NCI-H1048 (cell line): ENCODE measurements at places on chromosomes 16 and 17.

- no peak for DNase-seq
Measured at GRCh38 chr16:69397821-69398521, 12.2 kb upstream of the TERF2 start.

DNA sequence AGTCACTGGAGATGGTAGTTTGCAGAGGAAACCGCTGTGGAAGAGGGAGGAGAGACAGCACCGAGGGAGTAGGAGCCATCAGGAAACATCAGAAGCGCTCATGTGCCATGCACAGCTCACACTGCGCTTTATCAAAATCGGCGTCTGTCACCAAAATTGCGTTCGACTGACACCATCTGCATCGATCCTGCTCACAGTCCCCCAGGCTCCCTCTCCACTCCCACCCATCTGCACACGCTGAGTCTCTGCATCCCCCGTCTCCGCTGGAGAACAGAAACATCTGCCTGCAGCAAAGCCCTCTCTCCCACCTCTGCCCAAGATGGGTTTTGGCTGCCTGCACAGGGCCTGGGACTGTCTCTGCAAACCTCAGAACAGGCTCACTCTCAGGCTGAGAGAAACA, 187.5 kb upstream of the RPL38 start:
- DNase-seq = no peak

GRCh38 chr17:60630352-60630751, 30.4 kb downstream of the PPM1D start:
- no peak for DNase-seq

- DNase-seq = no peak
Measured at GRCh38 chr17:27429666-27430382, 26.4 kb upstream of the KSR1 start.

DNA sequence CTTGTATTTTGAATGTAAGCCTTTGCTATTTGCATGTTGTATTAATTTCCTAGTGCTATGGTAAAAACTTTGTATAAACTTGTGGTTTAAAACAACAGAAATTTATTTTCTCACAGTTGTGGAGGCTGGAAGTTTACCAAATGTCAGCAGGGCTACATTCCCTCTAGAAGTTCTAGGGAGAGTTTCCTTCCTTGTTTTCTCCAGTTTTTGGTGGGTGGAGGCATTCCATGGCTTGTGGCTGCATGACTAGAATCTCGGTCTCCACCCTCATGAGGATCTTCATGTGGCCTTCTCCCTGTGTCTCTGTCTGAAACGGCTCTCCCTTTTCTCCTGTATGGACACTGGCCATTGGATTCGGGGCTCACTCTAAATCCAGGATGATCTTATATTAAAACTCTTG, 482.2 kb upstream of the GOT2 start:
- DNase-seq = no peak

- no peak for DNase-seq
Measured at GRCh38 chr17:6716736-6717135, 3.6 kb upstream of the SLC13A5 start.

GRCh38 chr17:31829649-31830048, 29.4 kb downstream of the COPRS start:
- no peak for DNase-seq

DNA sequence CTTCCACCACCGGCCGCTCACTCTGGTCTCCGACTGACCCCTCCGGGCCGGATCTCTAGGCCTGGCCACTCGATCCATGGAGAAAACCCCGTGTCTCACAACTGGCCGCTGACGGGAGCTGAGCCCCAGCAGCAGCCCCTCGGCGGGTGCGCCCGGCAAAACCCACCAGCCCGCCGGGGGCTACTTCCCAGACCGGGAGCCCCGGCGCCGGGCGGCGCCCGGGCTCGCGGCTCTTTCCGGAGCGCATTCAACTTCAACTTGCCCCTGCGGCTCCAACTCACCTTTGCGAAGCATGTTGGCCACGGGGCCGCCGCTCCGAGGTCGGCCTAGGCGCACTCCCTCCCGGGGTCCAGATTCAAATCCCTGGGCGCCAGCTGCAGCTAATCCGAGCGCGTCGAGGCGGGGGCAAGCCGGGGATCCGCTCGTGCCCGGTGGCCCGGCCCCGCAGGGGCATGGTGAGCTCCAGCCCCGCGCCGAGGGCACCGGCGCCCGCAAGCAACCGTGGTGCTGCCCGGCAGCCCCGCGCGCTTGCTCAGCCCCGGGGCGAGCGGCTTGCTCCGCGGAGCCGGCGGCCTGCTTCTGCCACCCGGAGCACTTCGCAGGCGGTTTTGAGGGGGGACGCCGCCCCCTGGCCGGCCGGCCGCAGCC, 438 bp downstream of the RTN4RL1 start:
- DNase-seq = no peak

DNA sequence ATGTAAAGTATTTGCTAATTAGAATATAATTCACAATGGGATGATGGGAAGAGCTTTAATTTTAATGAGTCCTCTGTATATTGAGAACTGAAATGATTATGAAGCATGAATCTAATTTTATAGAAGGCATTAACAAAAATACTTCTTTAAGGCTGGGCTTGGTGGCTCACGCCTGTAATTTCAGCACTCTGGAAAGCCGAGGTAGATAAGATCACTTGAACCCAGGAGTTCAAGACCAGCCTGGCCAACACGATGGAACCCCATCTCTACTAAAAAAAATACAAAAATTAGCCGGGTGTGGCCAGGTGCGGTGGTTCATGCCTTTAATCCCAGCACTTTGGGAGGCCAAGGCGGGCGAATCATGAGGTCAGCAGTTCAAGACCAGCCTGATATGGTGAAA, 12.0 kb downstream of the CDK12 start:
- DNase-seq = no peak

GRCh38 chr16:67750466-67750865, 31.4 kb upstream of the GFOD2 start:
- DNase-seq = no peak

- DNase-seq = no peak
Measured at GRCh38 chr17:5672815-5673430, 88.6 kb upstream of the NLRP1 start.

DNA sequence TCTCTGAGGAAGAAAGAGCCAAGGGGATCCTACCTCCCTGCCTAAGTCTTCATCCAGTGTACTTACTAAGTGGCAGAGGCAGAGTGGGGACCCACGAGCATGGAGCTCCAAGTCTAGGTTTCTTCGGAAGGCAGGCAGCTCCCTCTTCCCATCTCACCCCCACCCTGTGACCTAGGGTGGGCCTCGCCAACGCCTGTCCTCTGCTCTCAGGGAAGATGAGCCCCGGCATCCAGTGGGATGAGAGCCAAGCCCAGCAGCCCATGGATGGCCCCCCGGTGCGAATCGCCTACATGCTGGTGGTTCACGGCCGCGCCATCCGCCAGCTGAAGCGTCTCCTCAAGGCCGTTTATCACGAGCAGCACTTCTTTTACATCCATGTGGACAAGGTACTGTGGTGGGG, 8.3 kb downstream of the XYLT2 start:
- DNase-seq = no peak

DNA sequence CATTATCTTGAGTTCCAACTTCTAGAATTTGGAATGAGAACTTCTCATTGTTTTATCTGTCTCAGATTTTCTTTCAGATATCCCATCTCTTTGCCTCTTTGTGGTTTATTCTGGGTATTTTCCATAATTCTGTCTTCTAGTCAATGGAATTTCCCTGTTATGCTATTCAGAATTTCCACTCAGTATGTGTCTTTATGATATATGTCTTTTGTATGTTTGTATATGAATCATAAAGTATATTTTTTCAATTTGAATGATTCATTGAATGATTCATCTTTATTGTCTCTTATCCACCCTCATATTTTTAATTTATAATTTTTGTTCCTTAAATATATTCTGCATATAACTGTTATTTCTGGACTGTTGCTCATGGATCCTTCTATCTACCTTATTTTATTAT, 729.7 kb upstream of the GOT2 start:
- DNase-seq = no peak

GRCh38 chr17:16258901-16259300, 41.9 kb downstream of the PIGL start:
- no peak for DNase-seq

GRCh38 chr17:49327835-49328784, 33.9 kb downstream of the ZNF652 start:
- DNase-seq = no peak

DNA sequence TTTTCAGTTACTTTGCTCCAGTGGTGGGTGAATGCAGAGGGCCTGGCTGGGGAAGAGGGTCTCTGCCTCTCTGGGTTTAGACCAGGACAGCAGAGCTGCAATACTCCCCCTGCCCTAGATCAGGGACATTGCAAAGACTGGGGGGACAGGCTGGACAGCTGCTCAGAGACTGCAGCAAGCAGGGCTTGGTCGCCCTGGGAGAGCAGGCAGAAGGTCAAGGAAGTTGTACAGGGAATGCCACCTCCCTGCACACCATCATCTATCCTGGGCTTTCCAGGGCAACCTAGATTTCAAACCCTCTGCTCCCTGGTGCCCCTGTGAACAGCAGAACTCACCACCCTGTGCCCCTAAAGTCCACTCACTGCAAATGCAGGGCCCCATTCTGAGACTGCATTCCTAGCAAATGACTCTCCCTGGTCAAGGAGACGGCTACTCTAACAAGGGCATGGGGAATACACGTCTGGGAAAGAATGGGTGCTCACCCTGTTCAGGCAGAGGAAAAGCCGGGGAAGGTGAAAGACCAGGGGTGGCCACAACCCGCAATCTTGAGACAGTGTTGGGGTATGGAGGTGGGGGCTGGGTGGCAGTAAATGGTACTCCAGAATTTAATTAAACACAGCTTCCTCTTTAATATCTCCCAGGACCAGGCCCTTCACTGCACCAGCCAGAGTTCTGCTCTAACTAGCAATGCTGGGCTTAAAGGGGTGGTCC, 1.0 kb downstream of the KIFC3 start:
- no peak for DNase-seq

- no peak for DNase-seq
Measured at GRCh38 chr17:78131172-78132083, 857 bp downstream of the TMC8 start.

DNA sequence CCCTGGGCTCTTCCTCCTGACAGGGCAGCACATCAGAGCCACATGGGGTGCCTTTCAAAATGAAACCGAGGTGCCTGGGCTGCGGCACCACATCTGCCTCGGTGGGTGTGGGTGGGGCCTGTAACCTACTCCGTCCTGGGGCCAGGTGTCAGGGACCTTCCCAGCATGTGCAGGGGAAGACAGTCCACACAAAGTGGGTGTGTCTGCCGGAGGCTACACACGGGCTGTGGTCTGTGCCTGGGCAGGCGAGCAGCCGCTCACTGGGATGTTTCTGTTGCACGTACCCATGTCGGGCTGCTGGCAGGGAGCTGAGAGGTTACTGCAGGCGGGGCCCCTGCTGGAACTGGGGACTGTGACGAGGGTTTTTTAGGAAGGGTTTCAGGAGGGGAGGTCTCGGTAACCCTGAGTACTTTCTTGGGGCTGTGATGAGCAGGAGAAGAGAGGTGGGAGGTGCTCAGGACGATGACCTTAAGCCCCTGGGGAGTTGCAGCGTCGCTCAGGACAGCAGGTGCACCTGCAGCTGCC, 351.2 kb downstream of the SEC14L1 start:
- DNase-seq = no peak

- no peak for DNase-seq
Measured at GRCh38 chr17:42853004-42853403, 2.0 kb downstream of the AOC3 start.

GRCh38 chr16:70778901-70779309, 22.1 kb downstream of the VAC14 start:
- DNase-seq = no peak

- DNase-seq = no peak
Measured at GRCh38 chr16:85019659-85020245, 7.8 kb upstream of the KIAA0513 start.

GRCh38 chr16:12341966-12342365, 365.4 kb downstream of the SNX29 start:
- DNase-seq = no peak

DNA sequence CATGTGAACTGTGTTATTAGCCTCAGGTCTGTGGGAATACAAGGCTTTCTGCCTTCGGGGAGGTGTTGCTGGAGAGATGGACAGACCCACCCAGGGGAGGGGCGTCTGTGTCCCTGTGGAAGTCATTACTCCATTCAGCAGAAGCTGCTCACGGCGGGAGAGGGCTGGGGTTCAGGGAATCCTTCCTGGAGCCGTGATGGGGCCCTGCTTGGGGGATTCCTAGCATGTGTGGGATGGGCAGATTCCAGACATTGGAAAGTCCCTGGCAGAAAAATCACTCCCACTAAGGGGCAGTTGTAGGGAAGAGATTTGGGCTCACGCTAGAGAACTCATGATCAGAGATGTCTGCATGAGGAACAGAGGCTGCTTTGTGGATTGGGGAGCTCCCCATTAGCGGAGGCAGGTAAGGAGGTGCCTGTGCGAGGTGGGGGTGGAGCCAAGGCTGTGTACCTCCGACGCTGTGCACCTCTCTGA, 56.3 kb upstream of the IL34 start:
- DNase-seq = no peak

GRCh38 chr17:33263396-33263795, 29.7 kb downstream of the ASIC2 start:
- DNase-seq = no peak

GRCh38 chr16:4316108-4316863, 419 bp downstream of the GLIS2 start:
- no peak for DNase-seq

GRCh38 chr16:11260596-11260966, 4.6 kb upstream of the SOCS1 start:
- DNase-seq = no peak

DNA sequence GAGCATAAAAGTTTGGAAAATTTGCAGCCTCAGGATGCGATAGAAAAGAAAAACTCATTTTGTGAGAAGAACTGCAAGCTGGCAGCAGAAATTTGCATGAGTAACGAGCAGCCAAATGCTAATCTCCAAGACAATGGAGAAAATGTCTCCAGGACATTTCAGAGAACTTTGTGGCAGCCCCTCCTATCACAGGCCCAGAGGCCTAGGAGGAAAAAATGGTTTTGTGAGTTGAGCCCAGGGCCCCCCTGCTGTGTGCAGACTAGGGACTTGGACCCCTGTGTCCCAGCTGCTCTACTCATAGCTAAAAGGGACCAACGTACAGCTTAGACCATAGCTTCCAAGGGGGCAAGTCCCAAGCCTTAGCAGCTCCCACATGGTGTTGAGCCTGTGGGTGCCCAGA, 34.3 kb downstream of the APPBP2 start:
- no peak for DNase-seq

GRCh38 chr17:76543826-76544545, 4.1 kb downstream of the PRCD start:
- no peak for DNase-seq

GRCh38 chr17:16106161-16106891, 106.7 kb downstream of the TTC19 start:
- DNase-seq = no peak

GRCh38 chr16:2919511-2920255, 8.0 kb downstream of the FLYWCH1 start:
- no peak for DNase-seq

- no peak for DNase-seq
Measured at GRCh38 chr16:15900901-15901500, 12.6 kb upstream of the CEP20 start.
